ENCODE measurements at places on chromosomes 5 and 9. TPM values are rescaled to one million over a fixed set of nuclear protein-coding genes. Genes with fewer than 3 reads are reported as not detected.

The TSSK1B gene
- total RNA-seq, result not detected

The RXRA gene
- 71.9 TPM for total RNA-seq

The NR2F1-AS1 gene
- total RNA-seq, result 22.4 TPM

The ORM2 gene
- total RNA-seq, result 0.82 TPM

DNA sequence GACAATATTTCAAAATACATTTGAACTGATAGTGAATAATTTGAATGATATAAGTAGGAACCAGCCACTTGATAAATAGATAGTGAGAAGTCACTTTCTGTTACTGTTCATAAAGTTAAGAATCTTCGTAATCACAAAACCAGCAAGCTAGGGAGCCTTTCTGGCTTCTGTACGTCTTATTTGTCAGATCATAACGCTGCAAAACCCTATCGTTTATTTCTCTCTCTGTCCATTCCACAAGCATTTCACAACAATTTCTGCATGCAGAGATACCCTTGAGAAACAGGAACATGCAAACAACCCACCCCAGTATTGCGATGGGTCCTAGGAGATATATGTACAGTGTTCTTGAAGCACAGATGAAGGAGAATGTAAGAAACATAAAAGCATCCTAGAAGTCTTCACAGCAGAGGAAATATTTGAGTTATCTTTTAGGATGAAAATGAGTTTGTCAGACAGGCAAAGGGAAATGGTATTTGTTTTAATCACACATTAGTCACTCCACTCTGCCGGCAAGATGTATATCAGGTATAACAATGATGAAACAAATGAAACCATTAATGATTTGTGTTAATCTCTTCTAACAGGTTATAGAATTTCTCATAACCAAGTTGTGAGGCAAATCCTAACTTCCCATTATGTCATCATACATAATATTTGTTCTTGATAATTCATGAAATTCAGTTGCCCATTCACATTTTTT, 668.7 kb upstream of the FTMT start:
- no peaks in the 10 kb centered on the region for H3K27me3 ChIP-seq
- no peaks in the 10 kb centered on the region for H3K4me1 ChIP-seq
- no peak for DNase-seq
- no peak overlapping the region for H3K4me3 ChIP-seq

DNA sequence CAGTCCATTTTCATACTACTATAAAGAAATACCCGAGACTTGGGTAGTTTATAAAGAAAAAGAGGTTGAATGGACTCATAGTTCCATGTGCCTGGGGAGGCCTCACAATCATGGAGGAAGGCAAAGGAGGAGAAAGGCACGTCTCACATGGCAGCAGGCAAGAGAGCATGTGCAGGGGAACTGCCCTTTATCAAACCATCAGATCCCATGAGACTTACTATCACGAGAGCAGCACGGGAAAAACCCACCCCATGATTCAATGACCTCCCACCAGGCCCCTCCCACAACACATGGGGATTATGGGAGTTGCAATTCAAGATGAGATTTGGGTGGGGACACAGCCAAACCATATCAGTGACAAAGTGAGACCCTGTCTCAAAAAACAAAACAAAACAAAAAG, 19.9 kb downstream of the TRAF2 start:
- no peak overlapping the region for H3K27ac ChIP-seq
- H3K36me3 ChIP-seq, result no peaks in the 10 kb centered on the region
- no peak for DNase-seq
- H3K27me3 ChIP-seq, result no peaks in the 10 kb centered on the region
- H3K4me3 ChIP-seq, result no peak overlapping the region

- no peak overlapping the region for H3K27ac ChIP-seq
- peaks cover 2% of the 10 kb centered on the region for H3K4me1 ChIP-seq
- H3K36me3 ChIP-seq, result no peaks in the 10 kb centered on the region
- no peaks in the 10 kb centered on the region for H3K27me3 ChIP-seq
- peak; percentile 11 for DNase-seq
Observed at GRCh38 chr9:133774799-133775198, 36.6 kb upstream of the SARDH start.

GRCh38 chr9:95286151-95286550, 31.4 kb downstream of the FANCC start:
- no peaks in the 10 kb centered on the region for H3K27me3 ChIP-seq
- H3K4me3 ChIP-seq, result no peak overlapping the region
- H3K4me1 ChIP-seq, result no peaks in the 10 kb centered on the region
- H3K36me3 ChIP-seq, result no peaks in the 10 kb centered on the region
- no peak overlapping the region for H3K27ac ChIP-seq

DNA sequence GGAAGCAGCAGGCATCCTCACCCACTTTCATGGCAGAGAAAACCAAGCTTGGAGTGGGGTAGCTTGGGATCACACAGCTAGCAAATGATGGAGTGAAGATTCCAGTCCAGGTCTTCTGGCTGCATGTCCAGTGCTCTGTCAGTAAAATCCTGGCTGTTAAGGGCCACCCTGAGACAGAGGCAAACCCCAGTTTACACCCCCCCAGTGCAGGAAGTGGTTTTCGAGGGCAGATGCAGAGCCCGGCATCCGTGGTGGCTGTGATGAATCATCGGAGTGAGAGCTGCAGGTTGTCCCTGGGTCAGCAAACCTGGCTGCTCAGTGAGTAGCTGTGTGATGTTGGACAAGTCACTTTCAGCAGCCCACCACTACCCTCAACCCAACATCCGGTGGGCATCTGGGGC, 115.4 kb downstream of the RGS3 start:
- no peaks in the 10 kb centered on the region for H3K36me3 ChIP-seq
- no peak overlapping the region for H3K4me3 ChIP-seq
- peaks cover 10% of the 10 kb centered on the region for H3K4me1 ChIP-seq
- H3K27ac ChIP-seq, result no peak overlapping the region
- DNase-seq, result no peak
- no peaks in the 10 kb centered on the region for H3K27me3 ChIP-seq

GRCh38 chr5:137072361-137073115, 426.6 kb downstream of the SPOCK1 start:
- DNase-seq, result no peak
- H3K27ac ChIP-seq, result no peak overlapping the region
- H3K4me1 ChIP-seq, result no peaks in the 10 kb centered on the region

DNA sequence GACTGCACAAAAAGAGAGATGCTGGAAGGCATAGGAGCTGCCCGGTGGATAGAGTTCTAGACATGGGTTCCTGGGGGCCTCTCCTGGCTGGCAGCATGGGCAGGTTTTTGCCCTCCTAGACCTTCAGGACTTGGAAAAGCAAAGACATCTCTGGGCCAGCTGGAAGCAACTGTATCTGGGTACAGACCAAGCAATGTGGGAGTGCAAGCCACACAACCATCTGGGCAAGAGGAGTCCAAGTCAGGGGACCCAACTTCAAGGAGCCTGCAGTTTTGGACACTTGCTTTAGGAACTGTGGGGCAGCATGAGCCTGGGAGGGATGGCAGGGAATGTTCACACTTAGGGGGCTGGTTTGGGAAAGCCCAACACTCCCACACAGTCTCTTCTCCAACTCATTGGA, 323.3 kb downstream of the GADD45G start:
- H3K27me3 ChIP-seq, result no peaks in the 10 kb centered on the region
- DNase-seq, result no peak

- no peak overlapping the region for H3K27ac ChIP-seq
- no peaks in the 10 kb centered on the region for H3K4me1 ChIP-seq
- no peak for DNase-seq
Observed at GRCh38 chr5:27266184-27266583, 227.8 kb upstream of the CDH9 start.

- no peak overlapping the region for H3K4me3 ChIP-seq
- DNase-seq, result no peak
- H3K27me3 ChIP-seq, result no peaks in the 10 kb centered on the region
Observed at GRCh38 chr9:135374591-135374990, 105.0 kb upstream of the PPP1R26 start.

DNA sequence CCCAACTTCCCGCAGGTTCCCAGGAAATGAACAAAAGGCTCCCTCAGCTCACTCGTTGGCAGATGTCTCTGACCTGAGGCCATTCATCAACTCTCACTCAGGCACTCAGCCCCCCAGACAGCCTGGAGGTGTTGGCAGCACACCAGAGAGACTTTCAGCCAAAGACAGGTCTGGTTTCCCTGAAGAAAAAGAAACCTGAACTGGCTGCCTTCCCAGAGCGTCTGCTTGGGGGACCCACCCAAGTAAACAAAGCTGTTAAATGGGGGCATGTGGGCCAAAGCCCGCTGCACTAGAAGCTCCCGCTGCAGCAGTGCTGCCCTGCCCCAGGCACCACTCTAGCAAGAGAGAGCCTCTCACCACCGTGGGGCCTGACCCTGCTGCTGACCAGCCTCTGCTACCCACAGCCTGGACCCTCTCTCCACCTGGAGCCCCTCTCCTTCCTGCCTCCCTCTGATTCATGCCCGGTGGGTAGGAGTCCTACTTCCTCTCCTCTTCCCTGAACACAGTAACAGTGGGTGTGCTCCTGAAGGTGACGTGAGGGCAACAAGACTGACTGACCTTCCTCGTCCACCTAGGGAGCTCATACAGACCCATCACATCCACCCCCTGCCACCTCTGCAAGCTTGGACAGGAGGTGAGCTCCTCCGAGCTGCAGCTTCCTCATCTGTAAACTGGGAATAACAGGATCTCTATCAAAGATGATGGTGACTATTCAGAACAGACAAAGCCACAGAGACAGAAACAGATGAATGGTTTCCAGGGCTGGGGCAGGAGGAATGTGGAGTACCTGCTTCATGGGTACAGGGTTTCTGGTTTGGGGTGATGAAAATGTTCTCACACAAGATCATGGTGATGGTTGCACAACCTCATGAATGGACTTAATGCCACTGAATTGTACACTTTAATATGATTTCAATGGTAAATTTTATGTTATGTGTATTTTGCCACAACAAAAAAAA, 31.0 kb upstream of the GABRP start:
- H3K27me3 ChIP-seq, result no peaks in the 10 kb centered on the region
- DNase-seq, result no peak
- no peaks in the 10 kb centered on the region for H3K4me1 ChIP-seq
- no peak overlapping the region for H3K4me3 ChIP-seq
- no peak overlapping the region for H3K27ac ChIP-seq
- H3K36me3 ChIP-seq, result no peaks in the 10 kb centered on the region

DNA sequence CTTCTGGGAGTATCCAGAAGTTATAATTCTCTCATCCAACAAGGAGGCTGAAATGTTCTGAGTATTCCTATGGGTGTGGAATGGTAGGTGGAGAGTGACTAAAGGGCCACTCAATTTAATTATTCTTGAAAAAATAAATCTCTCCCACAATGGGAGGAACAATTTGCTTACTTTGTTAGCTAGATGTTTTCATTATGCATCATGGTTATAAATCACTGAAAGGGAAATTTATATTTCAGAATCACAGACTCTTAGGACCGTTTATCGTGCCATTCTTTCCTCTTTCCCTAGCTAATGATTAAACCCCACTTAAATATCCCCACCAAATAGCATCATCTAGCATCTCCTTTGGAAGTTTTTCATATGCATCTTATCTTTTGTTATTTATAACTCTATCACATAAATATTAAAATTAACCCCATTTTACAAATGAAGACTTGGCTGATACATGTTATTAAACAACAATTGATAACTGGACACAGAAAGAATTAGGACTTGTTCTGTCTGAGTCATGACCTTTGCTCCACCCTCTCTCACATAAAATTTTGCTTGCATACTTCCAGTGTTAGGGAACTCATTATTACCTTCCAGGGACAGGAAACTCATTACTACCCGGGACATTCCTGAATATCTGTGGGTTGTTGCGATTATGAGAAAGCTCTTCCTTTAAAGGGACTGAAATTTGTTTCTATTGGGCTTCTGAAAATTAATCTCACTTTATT, 94.9 kb upstream of the NMUR2 start:
- no peak overlapping the region for H3K4me3 ChIP-seq
- no peaks in the 10 kb centered on the region for H3K27me3 ChIP-seq
- no peak overlapping the region for H3K27ac ChIP-seq
- no peaks in the 10 kb centered on the region for H3K36me3 ChIP-seq
- DNase-seq, result no peak
- H3K4me1 ChIP-seq, result no peaks in the 10 kb centered on the region

DNA sequence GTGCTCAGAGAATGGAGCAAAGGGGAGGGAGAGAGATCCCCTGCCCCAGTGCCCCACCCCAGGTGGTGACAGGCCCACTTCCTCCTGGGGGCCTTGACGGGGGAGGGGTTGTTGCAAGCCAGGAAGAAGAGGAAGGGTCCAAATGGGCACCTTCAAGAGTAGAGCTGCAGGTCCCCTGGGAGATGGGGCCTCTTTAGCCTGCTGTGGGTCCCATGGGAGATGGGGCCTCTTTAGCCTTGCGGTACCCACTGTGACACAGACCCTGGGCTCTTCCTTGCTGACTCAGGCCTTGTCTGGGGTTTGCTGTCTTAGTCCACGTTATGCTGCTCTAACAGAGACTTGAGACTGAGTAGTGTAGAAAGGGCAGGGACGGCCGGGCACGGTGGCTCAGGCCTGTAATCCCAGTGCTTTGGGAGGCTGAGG, 9.6 kb upstream of the TOR4A start:
- no peak for DNase-seq
- H3K27ac ChIP-seq, result no peak overlapping the region
- no peak overlapping the region for H3K4me3 ChIP-seq
- peaks cover 6% of the 10 kb centered on the region for H3K4me1 ChIP-seq
- H3K27me3 ChIP-seq, result no peaks in the 10 kb centered on the region

GRCh38 chr9:133950192-133950591, 41.9 kb downstream of the VAV2 start:
- no peak for DNase-seq
- no peaks in the 10 kb centered on the region for H3K27me3 ChIP-seq
- H3K36me3 ChIP-seq, result no peaks in the 10 kb centered on the region
- H3K4me1 ChIP-seq, result peaks cover 10% of the 10 kb centered on the region

- DNase-seq, result no peak
- no peak overlapping the region for H3K4me3 ChIP-seq
- no peaks in the 10 kb centered on the region for H3K27me3 ChIP-seq
- peaks cover 22% of the 10 kb centered on the region for H3K4me1 ChIP-seq
- no peaks in the 10 kb centered on the region for H3K36me3 ChIP-seq
- H3K27ac ChIP-seq, result no peak overlapping the region
Observed at GRCh38 chr9:95088421-95089161, 228.9 kb downstream of the FANCC start.

DNA sequence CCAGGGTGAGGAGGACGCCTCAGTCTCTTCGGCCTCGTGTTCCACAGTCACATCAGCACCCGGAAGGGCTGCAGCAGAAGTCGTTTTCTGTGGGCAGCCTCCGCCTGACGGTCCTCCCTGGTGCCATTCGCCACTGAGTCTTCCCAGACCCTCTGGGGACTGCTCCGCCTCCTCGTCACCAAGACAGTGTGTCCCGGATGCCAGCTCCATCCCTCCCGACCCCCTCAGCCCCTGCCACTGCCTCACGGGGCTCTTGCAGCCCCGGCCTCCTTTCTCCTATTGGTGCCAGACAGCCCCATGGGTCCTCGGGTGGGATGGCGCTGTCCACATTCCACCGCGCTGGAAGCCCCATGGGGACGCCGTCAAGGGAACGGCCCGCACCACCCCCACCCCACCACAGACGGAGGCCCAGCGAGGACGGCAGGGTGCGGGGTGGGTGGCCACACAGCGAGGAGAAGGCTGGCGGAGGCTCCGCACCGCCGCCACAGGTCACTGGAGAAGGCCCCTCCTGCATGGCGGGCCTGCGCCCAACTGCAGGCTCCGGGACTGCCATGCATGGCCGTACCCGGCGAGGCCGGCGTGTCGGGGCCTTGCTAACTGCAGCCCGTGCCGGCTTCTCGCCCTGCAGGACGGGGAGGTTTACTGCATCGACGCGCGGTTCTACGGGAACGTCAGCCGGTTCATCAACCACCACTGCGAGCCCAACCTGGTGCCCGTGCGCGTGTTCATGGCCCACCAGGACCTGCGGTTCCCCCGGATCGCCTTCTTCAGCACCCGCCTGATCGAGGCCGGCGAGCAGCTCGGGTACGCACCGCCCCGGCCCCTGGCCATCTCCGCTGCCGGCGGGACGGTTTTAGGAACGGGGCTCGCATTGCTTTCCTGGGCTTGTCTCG, 43.6 kb upstream of the CACNA1B start:
- no peaks in the 10 kb centered on the region for H3K4me1 ChIP-seq
- H3K27me3 ChIP-seq, result no peaks in the 10 kb centered on the region
- no peak overlapping the region for H3K27ac ChIP-seq
- no peaks in the 10 kb centered on the region for H3K36me3 ChIP-seq

All from ovary (tissue), 10 donors.